BJ (cell line): ENCODE measurements at places on chromosomes 3 and 15.

DNA sequence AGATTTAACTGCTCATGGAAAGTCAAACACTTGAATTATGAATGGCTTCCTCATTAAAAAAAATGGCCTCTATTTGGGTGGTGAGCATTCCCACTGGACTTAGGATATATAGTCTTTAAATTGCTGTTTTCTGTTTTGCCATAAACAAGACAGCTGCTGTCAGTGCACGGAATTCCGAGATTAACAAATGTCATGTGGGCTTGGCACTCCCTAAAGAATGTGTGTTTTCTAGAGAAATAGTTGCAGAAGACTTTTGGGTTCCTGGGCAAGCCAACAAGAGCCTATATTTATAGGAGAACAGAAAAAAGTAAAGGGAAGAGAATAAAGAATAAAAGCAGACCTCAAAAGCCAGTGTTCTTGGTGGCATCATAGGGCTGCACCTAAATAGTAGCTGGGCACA, 13.6 kb upstream of the TFG start:
- DNase-seq, result no peak

GRCh38 chr3:120473896-120474675, 23.3 kb upstream of the FSTL1 start:
- DNase-seq, result no peak

GRCh38 chr3:184133840-184134745, 1.1 kb upstream of the EIF2B5 start:
- no peak for DNase-seq

GRCh38 chr3:40504636-40505430, 1.0 kb upstream of the ZNF620 start:
- DNase-seq, result peak; percentile 95

DNA sequence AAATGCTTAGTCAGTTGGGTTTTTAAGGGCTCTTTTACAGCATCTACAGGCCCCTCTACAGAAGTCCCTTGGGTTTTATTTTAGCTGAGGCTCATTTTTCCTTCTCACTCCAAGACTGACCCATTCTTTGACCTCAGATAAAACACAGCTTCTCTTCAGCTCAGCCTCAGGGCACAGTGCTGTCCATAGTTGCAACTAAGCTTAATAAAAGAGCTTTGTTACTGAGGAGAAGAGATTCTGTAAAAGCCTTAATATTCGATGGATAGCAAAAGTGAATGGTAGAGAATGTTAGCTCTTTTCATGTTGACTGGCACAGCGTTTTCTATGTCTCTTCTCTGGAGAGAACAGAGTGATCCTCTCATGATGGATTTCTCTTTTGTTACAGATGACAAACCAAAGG, 277.9 kb downstream of the BBX start:
- DNase-seq, result no peak

GRCh38 chr15:99306694-99307338, 55.5 kb downstream of the LRRC28 start:
- DNase-seq, result no peak

- DNase-seq, result no peak
Measured at GRCh38 chr3:58090351-58090750, 82.1 kb downstream of the FLNB start.

GRCh38 chr3:9302425-9303181, 53.2 kb upstream of the SRGAP3 start:
- DNase-seq, result no peak

DNA sequence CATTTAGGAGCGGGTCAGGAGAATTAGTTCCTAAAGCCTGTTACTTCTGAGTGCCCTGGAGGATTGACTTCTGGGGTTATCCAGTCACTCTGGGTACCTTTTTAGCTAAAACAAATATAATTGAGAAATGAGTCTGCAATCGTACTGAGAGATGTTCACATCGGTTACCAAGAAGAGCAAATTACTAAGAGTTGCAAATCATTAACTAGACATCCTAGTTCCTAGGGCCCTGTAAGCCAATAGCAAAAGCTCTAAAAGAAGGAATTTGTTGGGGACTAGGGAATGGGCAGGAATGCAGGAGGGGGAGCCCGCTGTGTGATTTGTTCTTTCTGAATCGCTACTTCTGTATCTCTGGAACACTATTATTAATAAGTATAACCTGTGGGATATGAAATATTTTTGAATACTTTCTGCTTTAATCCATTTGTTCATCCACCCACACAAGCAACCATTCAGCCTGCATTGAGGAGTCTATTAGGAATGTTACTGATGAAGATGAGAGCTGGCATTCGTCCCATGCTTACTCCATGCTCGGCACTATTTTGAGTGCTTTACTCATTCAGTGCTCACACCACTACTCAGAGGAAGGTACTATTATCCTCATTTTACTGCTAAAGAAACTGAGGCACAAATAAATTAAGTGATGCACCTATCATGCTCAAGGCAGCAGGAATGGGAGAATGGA, 31.5 kb upstream of the KY start:
- DNase-seq, result no peak

GRCh38 chr15:75551091-75551490, 28.0 kb downstream of the PTPN9 start:
- DNase-seq, result no peak

- DNase-seq, result no peak
Measured at GRCh38 chr15:67090297-67091070, 25.1 kb downstream of the SMAD3 start.

- no peak for DNase-seq
Measured at GRCh38 chr3:40719660-40720287, 195.0 kb downstream of the ZNF621 start.

- DNase-seq, result no peak
Measured at GRCh38 chr3:8622873-8623691, 21.5 kb downstream of the SSUH2 start.

DNA sequence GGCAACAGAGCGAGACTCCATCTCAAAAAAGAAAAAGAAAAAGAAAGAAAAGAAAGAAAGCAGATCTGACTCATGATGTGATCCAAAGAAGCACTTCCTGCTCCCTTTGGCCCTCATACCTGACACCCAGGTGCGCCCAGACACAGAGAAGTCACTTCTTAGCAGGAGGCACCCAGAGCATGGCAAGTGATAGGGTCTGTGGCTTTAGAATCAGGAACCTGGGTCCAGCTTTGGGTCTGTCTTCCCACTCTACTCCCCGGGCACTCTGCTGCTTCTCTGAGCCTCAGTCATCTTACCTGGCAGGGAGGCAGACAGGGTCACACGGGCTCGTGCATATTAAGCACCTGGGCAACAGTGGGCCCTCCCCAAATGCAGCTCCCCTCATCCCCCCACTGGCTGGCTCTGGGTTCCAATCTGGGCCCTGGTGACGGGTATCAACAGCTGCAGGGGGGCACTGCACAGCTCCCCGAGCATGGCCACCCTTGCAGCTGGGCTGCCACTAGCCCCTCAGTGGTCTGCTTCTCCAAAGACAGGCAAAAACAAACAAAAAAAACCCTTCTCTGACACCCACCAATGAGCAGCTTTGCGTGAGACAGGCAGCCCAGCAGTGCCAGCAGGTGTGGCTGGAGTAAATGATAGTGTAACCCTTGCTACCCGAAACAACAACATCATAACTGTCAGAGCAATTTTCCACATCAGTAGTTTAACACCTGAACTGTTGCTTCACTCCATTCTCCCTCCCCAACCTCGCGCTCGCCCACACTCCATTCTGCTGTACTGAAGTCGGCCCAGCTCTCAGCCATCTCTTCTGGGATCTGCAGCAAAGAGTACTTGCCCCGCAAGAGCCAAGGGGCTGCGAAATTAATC, 99.8 kb downstream of the MEGF11 start:
- DNase-seq, result no peak

GRCh38 chr3:81249540-81250029, 511.9 kb downstream of the GBE1 start:
- no peak for DNase-seq

DNA sequence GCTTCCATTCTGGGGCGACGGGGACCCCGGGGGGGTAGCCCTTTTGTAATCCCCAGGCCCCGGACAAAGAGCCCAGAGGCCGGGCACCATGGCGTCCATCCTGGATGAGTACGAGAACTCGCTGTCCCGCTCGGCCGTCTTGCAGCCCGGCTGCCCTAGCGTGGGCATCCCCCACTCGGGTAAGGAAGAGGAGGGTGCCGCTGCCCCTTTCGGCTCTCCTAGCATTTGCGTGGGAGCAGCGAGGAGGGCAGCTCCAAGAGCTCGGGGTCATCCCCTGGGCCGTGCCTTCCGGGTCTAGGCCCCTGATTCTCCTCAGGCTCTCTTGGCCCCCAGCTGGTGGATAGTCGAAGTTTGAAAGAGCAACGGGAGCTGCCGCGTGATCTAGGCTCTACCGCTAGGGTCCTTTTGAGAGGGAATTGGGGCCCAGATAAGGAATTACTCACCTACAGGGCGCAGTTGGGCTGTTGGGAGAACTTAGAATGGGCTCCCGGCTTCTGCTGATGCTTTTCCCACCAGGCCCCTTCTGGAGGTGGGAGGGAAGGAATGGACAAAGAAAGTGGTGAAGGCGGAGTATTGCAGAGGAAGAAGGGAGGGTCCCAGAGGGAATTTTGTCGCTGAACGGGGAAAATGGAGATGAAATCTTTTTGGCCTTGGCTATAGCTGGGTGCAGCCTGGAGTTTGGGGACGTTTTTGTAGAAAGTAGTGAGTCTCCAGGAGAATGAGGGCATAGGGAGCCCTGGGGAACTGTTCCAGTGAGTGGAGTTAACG, 615 bp downstream of the VPS18 start:
- no peak for DNase-seq

DNA sequence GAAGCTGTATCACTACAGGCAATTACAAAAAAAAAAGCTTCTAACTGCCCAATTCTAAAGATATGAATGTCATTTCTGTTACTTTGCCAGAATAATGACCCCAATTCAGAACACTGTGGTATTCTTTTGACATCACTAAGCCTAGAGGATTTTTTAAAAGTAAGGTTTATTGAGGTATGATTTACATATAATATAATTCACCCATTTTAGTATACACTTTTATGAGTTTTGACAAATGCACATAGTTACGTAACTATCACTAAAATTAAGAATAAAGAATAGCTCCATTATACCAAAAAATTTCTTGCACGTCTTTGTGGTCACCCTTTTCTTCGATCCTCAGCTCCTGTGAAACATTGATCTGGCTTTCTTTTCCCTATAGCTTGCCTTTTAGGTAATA, 74.0 kb upstream of the PLSCR5 start:
- DNase-seq, result no peak

DNA sequence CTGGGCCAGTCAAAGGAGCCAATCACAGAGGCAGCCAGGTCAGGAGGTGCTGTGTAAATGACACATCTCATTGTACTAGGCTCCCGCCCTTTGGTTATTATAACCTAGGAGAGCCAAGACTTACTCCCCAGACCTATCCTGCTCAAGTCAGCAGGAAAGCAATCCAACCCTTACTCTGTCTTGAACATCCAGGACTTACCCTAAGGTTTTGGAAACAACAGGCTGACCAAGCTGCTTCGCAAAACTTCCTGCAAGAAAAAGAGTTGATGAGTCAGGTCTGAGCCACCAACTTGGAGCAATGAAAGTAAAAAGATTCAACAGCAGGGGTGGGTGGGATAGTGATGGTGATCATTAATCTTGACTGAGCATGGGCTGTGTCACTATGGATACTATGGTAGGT, 144.4 kb downstream of the MYLK start:
- peak; percentile 45 for DNase-seq

- no peak for DNase-seq
Measured at GRCh38 chr3:15743587-15744009, 54.2 kb downstream of the ANKRD28 start.

- no peak for DNase-seq
Measured at GRCh38 chr3:31709005-31709404, 176.3 kb downstream of the STT3B start.

GRCh38 chr3:146594843-146595482, 10.2 kb downstream of the PLSCR5 start:
- DNase-seq, result no peak

DNA sequence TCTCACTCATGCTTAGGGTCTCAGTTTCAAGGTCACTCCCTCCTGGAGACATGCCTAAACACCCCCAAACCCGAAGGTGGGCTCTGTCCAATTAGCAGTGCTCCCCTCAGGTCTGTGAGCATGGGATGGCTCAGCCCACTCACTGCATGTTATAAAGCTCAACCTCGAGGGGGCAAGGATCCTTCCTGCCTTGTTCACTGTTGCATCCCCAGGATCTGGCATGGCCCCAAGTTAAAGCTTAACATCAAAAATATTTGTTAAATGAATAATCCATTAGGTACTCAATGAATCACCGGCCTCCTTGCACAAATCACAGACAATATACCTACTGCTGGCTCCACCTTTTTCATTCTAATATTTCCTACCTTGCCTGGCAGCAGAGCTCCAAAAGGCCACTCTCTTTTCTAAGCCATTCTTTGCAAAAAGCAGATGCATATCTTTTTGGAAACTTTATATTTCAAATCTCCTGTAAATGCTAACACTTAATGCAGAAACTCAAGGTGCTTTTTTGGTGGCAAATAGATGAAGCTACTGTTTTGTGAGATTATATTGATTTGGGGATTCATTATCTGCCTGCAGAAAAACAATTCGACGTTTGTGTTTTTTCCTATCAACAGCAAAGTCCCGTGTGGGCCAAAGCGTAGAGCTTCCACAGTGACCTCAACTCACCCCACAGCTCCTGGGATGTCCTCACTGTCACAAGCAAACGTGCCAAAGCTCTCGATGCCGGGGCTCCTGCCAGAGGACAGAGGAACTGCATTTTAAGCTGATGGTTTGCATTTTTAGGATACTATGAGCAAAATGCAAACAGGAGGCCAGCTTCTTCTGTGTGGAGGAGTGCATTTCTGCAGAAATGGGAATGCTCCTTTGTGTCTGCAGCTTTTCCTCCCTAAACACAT, 35.4 kb downstream of the PCOLCE2 start:
- no peak for DNase-seq

DNA sequence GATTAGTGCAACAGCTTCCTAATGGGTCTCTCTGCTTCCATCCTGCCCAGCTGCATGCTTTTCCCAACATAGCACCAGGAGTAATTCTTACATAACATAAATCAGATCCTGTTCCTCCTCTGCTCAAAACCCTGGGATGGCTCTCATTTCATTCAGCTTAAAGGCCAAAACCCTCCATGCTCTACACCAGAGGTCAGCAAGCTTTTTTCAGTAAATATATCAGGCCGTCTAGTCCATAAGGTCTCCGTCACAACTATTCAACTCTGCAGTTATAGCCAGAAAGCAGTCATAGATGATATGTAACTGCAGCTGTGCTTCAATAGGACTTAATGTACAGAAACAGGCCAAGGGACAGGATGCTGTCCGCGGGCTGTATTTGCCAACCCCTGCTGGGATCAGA, 202.8 kb upstream of the UBE2E2 start:
- no peak for DNase-seq

DNA sequence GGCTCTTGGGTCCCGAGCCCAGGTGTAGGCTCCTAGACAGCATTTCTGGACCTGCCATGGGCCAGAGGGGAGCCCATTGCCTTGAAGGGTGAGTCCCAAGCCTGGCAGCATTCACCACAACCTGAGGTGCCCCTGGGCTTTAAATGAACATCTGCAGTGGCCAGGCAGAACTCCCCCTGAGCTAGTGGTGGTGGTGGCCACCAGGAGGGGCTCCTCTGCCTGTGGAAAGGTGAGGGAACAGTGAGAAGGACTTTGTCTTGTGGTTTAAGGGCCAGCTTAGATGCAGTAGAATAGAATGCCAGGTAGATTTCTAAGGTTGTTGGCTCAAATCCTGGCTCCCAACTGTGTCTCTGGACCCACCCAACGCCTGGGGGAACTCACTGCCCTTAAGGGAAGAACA, 55.6 kb downstream of the CASR start:
- no peak for DNase-seq
